Heart right ventricle (tissue), 16 donors: ENCODE measurements at places on chromosomes 5 and 9. TPM values are rescaled to one million over a fixed set of nuclear protein-coding genes. Genes with fewer than 3 reads are reported as not detected.

- no peak for DNase-seq
Observed at GRCh38 chr5:95035891-95036685, 248.8 kb downstream of the MCTP1 start.

DNA sequence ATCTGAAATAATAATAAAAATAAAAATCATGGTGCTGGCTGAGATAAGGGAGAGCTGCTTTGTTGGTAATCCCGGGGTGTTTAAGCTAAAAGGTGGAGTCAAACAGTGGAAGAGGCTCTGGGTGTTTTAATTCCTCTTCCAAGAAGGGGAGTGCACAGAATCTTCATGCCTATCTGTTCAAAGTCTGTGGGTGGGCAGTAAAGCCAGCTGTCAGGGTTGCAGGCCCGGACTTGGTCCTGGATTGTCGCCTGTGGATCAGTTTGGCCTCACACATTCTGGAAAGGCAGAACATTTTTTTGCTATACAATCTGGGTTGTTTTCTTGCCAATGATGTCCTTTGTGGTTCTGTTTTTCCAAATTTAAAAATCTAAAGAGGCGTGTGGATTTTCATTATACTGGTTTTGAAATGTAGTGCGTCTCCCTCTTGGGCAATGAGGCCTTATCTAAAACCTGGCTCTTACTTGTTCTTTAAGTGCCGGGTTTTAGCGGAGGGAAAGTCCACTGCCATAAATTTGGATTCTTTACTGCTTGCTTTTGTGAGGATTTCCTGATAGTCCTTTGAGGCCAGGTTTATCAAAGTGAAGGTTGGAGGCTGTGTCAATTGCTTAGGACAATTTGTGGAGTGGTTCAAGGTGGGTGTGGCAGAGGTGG lies 5.8 kb downstream of the ANKDD1B start:
- DNase-seq: no peak

- DNase-seq: peak; percentile 44
Observed at GRCh38 chr9:121860744-121861143, 209.3 kb downstream of the DAB2IP start.

DNA sequence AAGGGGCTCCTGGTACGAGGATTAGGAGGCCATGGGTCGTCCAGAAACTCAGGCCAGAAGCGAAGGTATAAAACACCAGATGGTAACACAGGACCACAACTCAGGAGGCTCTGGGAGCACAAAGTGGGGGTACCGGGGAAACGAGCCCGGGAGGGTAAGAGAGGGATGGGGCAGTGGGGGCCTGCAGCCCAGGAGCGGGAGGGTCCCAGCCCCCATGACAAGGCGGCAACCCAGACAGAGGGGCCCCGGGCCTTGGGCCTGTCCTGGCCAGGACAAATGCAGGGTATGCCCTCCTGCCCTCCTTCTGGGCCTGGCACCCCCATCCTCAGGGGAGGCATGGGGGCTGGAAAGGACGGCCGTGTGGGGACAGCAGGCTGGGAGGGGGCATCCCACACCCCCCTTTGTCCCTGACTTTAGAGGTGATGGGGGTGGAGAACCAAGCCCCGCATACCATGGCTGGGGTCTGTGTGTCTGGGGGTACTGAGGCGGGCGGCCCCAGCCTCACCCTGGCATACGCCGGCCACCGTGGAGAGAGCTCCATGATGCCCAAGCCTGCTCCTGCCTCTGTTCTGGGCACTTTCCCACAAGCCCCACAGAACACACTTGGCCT lies 47.0 kb upstream of the EXOC3 start:
- no peak for DNase-seq

- no peak for DNase-seq
Observed at GRCh38 chr9:90805006-90805996, 3.7 kb downstream of the SYK start.

- DNase-seq: no peak
Observed at GRCh38 chr5:16975950-16976624, 40.0 kb upstream of the MYO10 start.

CDKN2A gene
- total RNA-seq: not detected

ANKRD55 gene
- not detected for total RNA-seq
